Osteocyte (in vitro differentiated cells): ENCODE measurements at places on chromosomes 2 and 18. TPM values are rescaled to one million over a fixed set of nuclear protein-coding genes. Genes with fewer than 3 reads are reported as not detected.

The PCARE gene
- not detected in 2 replicates for total RNA-seq

DNA sequence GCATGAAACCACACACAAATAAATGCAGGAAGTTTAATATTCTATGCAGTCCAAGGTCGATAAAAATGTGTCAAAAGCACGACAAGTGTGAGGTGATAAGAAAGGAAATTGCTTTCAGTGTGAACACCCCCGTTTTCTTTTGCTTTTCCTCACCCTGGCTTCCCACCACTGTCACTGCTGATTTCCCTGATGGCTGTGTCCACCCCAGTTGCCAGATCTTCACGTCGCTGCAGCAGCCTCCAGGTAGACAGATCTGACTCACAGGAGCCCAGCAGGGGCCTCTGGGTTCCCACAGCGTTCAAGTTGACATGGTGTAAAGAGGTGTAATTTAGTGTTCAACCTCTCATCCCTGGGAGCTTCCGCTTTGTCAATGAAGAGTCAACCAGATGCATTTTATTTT is 128.0 kb upstream of the TACR1 start:
- H3K4me1 ChIP-seq = no peaks in the 10 kb centered on the region
- no peaks in the 10 kb centered on the region for H3K36me3 ChIP-seq
- DNase-seq = no peak
- no peak overlapping the region for H3K27ac ChIP-seq

GRCh38 chr18:3223356-3223755 is 3.6 kb upstream of the MYOM1 start:
- no peaks in the 10 kb centered on the region for H3K36me3 ChIP-seq
- no peak overlapping the region for H3K4me3 ChIP-seq
- peaks cover 23% of the 10 kb centered on the region for H3K4me1 ChIP-seq
- no peaks in the 10 kb centered on the region for H3K27me3 ChIP-seq
- no peak overlapping the region for H3K27ac ChIP-seq

The NRBP1 gene
- total RNA-seq = 129 and 137 TPM in 2 replicates

DNA sequence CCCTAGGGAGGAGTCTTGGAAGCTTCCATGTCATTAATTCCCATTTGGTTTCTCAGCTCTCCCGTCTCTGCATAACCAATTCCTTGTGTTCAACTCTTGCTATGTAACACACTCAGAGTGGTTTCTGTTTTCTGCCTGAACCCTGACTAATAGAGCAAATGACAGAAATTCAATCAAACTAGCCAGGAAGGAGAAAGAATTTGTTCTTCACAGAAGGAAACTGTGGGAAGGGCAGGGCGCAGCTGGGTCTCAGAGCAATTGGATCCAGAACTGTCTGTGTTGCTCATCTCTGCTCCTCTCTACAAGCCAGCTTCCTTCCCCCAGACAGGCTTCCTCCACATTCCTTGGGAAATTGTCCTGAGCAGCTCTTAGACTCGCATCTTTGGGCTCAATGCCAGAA is 269.8 kb downstream of the TNS1 start:
- DNase-seq = no peak
- H3K27me3 ChIP-seq = no peaks in the 10 kb centered on the region
- H3K4me1 ChIP-seq = peaks cover 49% of the 10 kb centered on the region
- no peak overlapping the region for H3K4me3 ChIP-seq
- no peaks in the 10 kb centered on the region for H3K36me3 ChIP-seq

DNA sequence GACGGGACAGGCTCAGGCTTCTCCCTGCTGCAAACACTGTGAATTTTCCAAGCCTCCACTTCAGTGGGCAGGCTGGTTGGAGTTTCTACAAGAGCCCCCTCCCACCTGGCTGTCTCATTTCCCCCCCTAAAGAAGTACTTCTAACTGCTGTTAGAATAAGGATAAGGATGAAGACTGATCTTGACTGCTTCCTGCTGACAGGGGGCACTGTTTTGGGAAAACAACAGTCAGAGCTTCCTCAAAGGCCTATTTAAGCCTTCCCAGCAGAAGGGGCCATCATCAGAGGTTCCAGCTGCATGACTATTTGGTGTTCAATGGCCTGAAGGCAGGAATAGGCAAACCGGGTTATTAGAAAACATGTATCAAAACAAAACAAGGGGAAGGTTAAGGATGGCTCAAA is 1162.8 kb downstream of the DSC3 start:
- peaks cover 12% of the 10 kb centered on the region for H3K4me1 ChIP-seq
- H3K27ac ChIP-seq = no peak overlapping the region
- no peak overlapping the region for H3K4me3 ChIP-seq

DNA sequence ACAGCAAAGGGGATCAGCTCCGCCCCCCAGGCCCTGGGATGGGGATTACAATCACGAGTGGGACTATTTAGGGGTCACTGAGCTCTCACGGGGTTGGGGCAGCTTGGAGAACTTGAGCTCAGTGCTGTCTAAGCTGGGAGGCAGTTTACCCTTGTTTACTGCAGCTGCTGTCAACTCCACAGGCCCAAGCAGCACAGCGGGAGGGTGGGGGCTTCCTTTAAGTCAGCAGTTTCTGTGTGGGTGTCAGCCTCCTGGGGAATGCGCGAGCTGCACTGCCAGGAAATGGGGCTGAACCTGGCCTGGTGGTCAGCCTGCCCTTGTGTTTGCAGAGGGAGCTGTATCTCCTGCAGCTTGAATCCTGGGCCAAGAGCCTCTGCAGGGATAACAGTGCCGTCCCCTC is 29.8 kb downstream of the TOGARAM2 start:
- H3K36me3 ChIP-seq = no peaks in the 10 kb centered on the region
- no peak for DNase-seq
- H3K4me3 ChIP-seq = no peak overlapping the region
- peaks cover 32% of the 10 kb centered on the region for H3K4me1 ChIP-seq
- no peaks in the 10 kb centered on the region for H3K27me3 ChIP-seq

DNA sequence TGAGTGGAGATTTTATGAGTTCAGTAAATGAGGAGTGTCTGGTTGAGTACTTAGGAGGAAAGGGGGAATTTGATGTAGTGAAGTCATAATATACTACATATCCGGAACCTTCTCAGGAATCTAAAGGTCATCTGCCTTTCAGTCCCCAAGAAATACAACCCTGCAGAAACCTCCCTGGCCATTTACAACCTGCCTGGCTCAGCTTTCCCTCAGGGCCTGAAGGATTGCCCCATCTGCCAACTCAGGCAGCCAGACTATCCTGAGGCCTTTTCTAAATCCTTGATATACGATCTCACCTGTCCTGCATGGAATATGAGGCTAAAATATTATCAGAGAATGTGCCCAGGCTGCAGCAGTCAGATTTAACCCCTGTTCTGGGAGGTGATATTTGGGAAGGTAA is 165.4 kb upstream of the SPOPL start:
- no peak overlapping the region for H3K27ac ChIP-seq
- no peak for DNase-seq
- H3K4me1 ChIP-seq = peaks cover 13% of the 10 kb centered on the region
- no peak overlapping the region for H3K4me3 ChIP-seq
- no peaks in the 10 kb centered on the region for H3K36me3 ChIP-seq

DNA sequence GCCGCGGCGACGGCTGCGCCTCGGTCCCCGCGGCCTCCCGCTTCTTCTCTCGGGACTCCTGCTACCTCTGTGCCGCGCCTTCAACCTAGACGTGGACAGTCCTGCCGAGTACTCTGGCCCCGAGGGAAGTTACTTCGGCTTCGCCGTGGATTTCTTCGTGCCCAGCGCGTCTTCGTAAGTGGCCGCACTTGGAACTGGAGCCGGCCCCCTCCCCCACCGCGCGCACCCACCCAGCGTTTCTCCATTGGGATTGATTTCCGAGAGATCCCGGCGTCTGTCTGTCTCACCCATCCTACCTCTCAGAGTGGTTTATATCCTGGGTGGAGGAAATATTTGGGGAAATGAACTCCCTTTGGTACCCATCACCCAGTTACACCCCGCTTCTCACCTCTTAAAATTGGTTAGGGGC is 498 bp downstream of the ITGAV start:
- H3K4me1 ChIP-seq = peaks cover 44% of the 10 kb centered on the region
- H3K27me3 ChIP-seq = no peaks in the 10 kb centered on the region
- no peak for DNase-seq
- H3K4me3 ChIP-seq = peak overlapping the region; percentile 84

GRCh38 chr18:34926683-34927082 is 114.5 kb upstream of the MAPRE2 start:
- H3K36me3 ChIP-seq = peaks cover 3% of the 10 kb centered on the region
- H3K4me1 ChIP-seq = peaks cover 14% of the 10 kb centered on the region

- no peak overlapping the region for H3K27ac ChIP-seq
- H3K4me1 ChIP-seq = peaks cover 33% of the 10 kb centered on the region
- no peak overlapping the region for H3K4me3 ChIP-seq
- no peak for DNase-seq
- H3K27me3 ChIP-seq = no peaks in the 10 kb centered on the region
These were observed 3.2 kb downstream of the TSHZ1 start for GRCh38 chr18:75213611-75214331.

DNA sequence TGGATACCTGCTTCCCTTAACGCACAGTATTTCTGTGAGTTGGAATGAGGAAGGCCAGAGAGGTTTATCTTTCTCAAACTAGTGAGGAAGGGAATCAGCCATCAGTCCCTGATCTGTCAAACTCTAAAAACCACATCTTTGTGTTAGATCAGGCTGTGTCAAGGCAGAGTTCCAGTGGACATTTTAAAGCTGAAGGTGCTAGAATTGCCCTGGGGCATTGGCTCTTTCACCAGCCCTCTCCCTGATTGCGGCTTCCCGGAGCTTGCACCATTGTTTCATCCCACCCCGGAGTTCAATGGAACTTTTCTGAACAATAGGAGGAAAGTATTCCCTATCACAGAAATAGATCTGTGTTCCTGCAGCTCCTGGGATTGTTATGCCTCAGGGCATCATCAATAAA is 110.2 kb downstream of the RNF144A start:
- DNase-seq = no peak
- H3K27me3 ChIP-seq = no peaks in the 10 kb centered on the region
- no peak overlapping the region for H3K4me3 ChIP-seq
- H3K27ac ChIP-seq = no peak overlapping the region
- peaks cover 2% of the 10 kb centered on the region for H3K4me1 ChIP-seq

GRCh38 chr2:27003007-27003406 is 29.8 kb upstream of the TMEM214 start:
- DNase-seq = no peak
- peaks cover 6% of the 10 kb centered on the region for H3K4me1 ChIP-seq
- H3K4me3 ChIP-seq = no peak overlapping the region
- no peaks in the 10 kb centered on the region for H3K27me3 ChIP-seq
- no peak overlapping the region for H3K27ac ChIP-seq

- peaks cover 2% of the 10 kb centered on the region for H3K36me3 ChIP-seq
- H3K27me3 ChIP-seq = no peaks in the 10 kb centered on the region
- H3K4me1 ChIP-seq = peaks cover 20% of the 10 kb centered on the region
- no peak for DNase-seq
- H3K27ac ChIP-seq = no peak overlapping the region
These were observed 266.5 kb downstream of the NEDD4L start for GRCh38 chr18:58310517-58310916.

DNA sequence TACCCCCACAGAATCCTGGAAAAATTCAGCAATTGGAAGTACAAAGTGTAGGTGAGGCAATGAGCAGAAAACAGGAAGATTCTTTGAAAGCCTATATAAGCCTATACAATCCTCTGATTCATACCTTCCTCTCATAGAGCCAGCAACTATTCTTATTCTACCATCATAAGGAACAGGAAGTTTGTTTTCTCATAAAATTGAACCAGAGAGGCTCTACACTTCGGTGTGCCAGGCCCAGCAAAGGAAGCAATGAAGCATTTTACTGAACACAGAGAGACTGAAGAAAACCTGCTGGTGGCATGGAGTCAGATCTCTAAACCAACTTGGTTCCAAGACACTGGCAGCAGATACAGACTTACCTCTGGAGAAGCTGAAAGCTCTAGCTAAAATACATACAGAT is 18.7 kb downstream of the CASP8 start:
- H3K4me3 ChIP-seq = no peak overlapping the region
- H3K4me1 ChIP-seq = no peaks in the 10 kb centered on the region

DNA sequence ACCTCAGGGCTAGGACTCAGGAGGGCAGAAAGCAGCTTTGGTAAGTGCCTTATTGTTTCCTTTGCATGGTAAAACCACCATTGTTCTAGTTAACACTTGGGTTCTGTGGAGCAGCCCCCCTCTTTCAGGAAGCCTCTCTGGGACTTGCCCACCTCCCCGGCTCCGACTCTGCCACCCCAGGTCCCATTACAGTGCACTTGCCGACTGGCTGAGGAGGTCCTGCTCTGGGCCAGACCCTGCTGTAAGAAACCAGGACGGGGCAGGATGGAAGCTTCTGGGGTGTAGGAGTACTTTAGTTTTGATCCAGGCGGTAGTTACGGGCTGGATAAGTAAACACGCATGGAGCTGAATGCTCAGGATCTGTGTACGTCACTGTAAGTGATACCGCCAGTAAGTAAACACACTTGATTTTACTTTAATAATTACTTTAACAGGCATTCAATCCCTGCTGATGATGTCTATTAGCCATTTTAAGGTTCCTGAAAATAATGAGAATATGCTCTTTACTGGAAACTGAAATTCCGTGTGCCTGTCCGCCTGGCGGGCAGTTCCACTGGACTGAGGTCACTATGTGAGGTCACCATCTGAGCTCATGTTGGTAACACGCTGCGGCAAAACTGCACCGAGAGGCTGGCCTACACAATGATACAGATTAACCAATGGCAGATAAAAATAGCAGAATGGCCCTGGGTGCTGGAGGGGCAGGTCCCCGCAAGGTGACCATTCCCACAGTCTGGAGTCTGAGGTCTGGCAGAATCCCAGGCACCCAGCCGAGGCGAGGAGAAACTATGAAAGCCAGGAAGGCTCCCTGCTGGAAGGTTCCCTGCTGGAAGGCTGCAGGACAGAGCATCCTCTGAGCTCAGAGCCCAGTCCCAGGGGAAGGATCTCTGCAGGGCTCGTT is 25.2 kb downstream of the HS1BP3 start:
- H3K4me3 ChIP-seq = no peak overlapping the region
- H3K36me3 ChIP-seq = peaks cover 11% of the 10 kb centered on the region
- DNase-seq = no peak
- no peaks in the 10 kb centered on the region for H3K27me3 ChIP-seq
- no peak overlapping the region for H3K27ac ChIP-seq

The ARHGAP25 gene
- total RNA-seq = 0.42 and 0.43 TPM in 2 replicates

The CENPA gene
- total RNA-seq = 4.6 and 5.1 TPM in 2 replicates
